ENCODE measurements at places on chromosomes 2 and 18.

DNA sequence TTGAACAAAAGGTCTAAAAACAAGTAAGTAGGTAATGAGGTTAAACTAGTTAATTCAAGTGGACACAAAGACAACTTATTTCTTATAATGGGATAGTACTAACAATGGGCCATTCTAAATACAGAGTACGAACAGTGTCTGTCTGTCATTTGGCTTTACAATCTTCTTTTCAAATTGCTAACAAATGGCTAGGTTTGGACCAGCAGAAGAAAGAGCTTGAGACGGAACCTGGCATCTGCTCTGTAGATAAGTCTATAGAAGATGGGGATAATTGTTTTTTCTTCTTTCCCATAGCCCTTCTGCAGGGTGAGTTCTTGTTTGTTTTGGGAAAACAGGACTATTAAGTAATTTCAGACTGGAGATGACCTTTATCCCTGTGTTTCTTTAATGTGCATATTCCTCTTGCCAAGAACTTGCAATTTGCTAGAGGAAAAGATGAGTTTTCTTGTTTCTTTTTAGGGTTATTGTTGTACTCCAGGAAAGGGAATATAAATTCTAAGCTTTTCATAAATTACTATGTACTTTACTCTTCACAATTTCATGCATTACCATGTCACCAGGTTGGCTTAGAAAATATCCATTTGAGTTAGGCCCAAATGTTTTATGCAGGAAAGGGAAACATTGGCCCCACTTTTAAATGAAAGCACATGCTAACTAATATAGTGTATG, 500.5 kb upstream of the SYT4 start:
- DNase-seq: no peak

DNA sequence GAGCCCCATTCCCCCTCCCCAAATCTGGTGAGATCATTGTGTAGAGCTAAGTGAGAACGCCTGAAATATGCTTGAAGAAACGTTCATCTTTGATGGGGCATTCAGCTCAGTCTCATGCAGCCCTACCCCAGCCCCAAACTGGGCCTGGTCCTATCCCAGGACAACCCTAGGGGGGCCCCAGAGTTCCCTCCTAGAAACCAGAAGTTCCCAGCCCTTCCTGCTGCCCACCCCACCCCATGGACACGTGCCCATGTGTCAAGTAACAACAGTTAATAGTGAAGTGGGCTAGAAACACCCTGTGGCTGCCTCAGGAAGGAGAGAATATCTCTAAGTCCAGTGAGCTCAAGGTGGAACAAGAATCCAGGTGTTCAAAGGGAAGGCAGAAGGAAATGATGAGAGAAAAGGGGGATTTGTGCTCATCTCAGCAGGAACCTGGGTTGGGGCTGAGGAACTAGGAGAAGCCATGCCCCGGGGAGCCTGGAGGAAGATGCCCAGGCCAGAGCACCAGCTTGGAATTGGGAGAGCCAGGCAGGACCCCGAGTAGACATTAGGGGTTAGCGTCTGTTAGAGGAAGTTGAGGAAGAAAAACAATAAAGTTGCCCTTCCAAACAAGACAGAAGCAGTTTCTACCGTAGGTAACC, 20.1 kb upstream of the SLC20A1 start:
- DNase-seq: no peak

- DNase-seq: no peak
Observed at GRCh38 chr2:19503915-19504314, 145.5 kb upstream of the OSR1 start.

DNA sequence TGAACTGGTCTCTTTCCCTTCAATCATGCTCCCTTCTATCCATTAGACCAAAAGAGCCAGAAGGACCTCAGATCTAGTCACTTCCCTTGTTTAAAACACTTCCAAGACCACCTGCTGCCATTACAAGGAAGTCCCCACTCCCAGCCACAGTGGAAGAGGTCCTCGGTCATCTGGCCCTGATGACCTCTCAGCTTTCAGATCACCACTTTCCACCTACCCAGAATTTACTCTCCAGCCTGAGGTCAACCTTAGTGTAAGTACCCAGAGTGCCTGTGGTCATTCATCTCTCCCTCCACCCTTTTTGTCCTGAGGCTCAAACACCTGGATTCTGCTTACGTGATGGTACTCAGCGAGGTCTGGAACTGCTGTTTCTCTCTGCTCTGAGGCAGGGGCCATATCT, 67.1 kb downstream of the MARCO start:
- DNase-seq: no peak

DNA sequence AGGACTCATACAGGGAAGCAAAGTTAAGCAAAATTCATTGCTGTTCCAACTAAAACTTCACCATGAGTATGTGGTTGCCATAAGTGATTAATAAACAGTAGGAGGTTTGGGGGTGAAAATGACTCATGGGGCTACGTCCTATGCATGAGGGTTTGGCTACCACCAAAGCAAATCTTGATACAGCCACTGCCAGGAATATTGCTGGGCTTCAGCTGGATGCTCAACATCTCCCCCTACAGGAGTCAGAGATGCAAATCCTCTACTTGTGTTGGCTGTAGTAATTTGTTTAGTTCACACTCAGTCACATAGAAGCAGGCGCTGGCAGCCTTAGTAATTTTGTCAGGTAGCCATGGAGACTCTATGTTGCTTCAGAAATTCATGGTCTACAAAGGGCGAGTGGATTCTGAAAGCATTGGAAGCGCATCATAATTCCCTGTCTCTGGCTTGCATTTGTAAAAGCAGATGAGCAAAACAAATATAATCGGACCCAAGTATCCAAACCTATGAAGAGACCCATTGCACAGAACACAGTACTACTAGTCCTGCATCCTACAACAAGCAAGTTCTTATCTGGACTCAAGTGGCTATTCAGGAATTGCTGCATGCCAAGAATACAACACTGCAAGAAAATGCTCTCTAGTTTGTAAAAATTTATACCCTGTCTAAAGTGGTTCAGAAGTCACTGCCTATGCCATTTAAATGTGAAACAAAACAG, 76.0 kb downstream of the CD28 start:
- DNase-seq: no peak

DNA sequence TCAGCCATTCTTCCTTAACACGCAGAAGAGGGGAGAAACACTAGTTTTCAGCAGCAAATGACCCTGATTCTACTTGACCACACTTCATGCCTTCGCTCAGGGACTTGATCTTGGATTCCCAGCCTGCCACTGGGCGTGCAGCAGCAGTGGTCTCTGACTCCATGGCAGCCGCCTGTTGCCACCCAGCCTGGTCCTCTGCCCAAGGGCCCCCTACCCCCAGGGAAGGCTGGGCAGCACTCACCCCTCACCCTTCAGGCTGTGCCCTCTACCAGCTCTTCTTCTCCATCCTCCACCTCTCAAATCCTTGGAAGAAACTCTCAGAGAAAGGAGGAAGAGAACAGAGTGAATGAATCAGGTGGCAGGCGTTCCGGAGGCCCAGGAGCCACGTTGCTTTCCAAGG, 32.1 kb upstream of the RPL31 start:
- DNase-seq: no peak

GRCh38 chr2:132651115-132652045, 18.6 kb downstream of the LYPD1 start:
- no peak for DNase-seq

- no peak for DNase-seq
Observed at GRCh38 chr18:63534615-63535014, 7.6 kb upstream of the SERPINB12 start.

DNA sequence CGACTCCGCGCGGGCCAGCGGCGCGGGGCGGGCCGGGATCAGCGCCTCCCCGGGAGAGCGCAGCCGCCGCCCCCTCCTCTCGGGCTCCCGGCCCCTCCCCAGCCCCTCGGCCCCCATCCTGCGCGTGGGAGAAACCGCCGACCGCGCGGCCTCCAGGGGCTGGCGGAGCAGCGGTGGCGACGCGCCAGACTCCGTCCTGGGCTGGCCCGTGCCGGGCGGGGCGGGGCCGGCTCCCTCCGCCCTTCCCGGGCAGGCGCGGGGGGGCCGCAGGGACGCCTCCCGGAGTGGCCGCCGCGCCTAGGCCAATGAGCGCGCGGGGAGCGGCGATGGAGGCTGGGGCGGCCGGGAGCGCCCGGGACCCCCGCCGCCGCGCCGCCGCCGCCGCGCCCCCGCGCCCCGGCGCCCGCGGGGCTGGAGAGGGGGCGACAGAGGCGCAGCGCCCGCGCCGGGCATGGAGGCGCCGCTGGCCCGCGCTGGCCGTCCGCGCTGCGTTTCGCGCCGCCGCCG, 49.1 kb downstream of the KCNIP3 start:
- no peak for DNase-seq

GRCh38 chr2:145412155-145412554, 892.2 kb upstream of the ZEB2 start:
- no peak for DNase-seq

GRCh38 chr18:56756966-56757365, 105.8 kb downstream of the WDR7 start:
- DNase-seq: no peak

- DNase-seq: no peak
Observed at GRCh38 chr18:70219688-70220087, 14.2 kb upstream of the RTTN start.

DNA sequence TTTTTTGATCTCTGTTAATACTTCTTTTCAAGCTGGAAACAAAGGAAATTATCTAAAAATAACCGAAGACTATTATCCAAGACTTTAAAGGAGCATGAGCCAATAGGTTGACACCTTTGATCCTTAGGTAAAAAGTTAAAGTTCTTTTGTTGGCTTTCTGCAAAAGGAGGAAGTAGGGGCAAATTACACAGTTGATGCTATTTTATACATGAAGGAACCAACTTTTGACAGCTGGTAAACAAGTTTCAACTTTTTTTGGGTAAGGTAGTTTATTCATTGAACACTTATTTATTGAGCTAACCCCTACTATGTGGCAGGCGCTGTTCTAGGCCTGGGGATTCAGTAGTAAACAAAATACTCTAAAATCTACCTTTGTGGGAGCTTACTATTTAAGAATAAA, 66.6 kb upstream of the ZEB2 start:
- DNase-seq: no peak

DNA sequence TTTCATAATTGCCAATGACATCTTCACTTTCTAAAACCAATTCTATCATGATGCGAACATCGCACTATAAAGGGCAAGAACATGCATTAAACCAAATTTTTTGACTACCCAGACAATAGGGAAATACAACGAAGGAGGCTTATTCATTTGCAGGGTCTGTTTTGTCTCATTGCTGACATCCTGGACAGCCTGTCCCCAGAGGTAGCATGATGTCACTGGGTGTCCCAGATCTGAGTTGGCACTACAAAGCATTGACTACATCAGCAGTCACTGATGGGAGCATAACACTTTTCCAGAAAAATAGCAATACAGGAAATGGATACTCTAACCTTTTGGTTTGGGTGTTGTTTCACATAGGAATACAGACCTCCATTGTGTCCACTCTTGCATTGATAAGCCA, 180.3 kb downstream of the TMEM182 start:
- DNase-seq: no peak

DNA sequence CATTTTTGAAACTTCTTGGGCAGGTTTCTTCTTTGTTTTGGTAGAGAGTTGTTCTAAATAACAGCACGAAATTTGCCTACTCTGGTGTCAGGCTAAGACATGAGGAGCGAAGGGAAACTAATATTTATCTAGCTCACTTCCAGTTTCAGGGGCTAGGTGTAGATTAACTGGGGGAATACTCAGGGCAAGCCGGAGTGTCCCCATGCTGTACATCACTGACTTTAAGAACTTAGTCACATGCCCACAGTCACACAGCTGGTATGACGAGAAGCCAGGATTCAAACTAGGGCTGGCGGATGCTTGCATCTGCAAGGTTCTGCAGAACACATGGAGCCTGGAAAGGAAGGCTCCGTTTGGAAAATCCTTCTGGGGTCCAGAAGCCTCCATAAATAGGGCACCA, 133.3 kb downstream of the ALPK2 start:
- no peak for DNase-seq

- no peak for DNase-seq
Observed at GRCh38 chr2:116238511-116238910, 1576.0 kb upstream of the DDX18 start.

DNA sequence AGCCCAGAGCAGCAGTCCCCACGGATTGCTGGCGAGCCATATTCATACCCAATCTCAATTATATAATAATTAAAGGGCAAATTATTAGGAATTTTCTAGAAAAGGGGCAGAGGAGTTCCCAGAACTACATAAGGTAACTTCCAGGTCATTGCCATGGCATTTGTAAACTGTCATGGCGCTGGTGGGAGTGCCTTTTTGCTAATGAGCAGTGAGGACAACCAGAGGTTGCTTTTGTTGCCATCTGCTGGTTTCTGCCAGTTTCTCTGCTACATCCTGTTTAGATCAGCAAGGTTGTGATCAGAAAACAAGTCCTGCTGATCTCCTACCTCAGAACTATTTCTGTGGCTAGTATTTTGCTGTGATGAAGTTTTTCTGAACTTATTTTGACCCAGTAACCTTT, 159.8 kb upstream of the PIEZO2 start:
- no peak for DNase-seq

- DNase-seq: no peak
Observed at GRCh38 chr2:40395169-40396073, 56.5 kb downstream of the SLC8A1 start.

- no peak for DNase-seq
Observed at GRCh38 chr2:201116115-201116958, at the start of gene CFLAR. Gene CFLAR, plus strand, starts transcription at chr2:201116164. Its CDS starts 13,702 bp downstream, at chr2:201129866.

DNA sequence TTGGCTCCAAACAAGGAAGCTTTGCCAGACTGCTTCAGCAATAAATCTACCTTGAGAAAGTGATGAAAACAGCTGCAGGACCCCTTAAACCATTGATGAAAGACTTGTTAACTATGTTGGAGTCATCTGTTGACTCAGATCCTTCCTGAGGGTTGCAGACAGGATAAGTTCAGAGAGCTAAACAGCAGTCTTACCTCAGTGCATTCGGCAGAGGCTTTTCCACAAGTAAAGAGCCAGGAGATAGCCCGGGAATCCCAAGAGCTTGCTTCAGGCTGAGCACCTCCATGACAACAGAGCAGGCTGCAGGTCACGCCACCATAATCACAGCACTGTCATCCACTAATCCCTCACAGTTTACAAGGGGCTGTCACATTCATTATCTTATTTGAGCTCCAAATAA, 23.7 kb downstream of the KIAA2012 start:
- DNase-seq: no peak

DNA sequence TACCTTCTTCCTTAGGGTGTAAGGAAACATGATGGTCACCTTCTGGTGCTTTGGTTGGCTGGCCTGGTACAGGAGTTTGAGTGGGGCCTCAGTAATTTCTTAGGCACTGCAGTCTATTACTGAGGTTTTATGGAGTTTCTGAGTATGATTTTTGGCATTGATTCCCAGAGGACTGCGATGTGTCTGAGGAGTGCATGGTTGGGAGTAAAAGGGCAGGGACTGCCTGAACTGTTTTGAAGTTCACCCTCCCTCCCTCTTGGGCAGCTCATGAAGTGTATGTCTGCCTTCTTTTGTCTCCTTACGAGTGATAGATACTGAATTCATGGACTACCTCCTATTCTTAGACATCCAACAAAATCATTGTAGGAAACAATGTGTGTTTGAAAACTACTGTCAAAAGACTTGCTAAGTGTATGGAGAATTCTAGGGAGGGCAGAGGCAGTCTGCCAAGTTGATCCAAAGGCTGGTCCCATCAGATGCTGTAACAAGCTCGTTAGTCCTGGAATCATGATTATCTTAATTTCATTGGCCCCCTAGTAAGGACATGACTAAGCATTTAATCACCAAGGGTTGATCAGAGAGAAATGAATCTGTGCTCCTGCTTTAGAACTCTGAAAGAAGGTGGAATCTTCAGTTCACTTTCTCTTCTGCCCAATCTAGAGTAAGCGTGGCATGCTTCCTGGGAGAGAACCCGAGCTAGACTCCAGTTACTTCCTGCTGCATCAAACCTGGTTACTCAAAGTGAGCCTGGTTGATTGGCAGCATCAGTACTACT, 26.5 kb downstream of the LYPD6B start:
- DNase-seq: no peak

- DNase-seq: no peak
Observed at GRCh38 chr18:7872569-7872968, 305.5 kb downstream of the PTPRM start.

GRCh38 chr18:10379522-10379921, 74.9 kb upstream of the APCDD1 start:
- DNase-seq: no peak
